ENCODE measurements at places on chromosomes 13 and 19.
A peak's percentile ranks its signal among the peaks of the same experiment; 100 is the strongest.

DNA sequence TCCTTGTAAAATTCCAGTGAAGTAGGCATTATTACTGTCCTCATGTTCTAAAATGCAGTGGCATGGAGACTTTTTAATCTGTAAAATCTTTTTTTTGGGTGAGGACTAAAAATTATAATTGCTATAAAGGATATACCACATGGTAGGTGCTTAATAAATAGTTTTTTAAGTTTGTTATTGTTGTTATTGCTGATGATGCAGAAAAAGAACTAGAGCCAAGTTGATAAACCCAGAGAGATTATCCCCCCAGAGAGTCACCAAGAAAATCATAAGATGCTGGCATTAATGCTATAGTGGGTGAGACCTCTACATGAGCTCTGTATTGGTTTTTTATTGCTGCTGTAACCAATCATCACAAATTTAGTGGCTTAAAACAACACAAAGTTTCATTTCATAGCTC, 44.3 kb upstream of the CNMD start:
- DNase-seq: no peak

DNA sequence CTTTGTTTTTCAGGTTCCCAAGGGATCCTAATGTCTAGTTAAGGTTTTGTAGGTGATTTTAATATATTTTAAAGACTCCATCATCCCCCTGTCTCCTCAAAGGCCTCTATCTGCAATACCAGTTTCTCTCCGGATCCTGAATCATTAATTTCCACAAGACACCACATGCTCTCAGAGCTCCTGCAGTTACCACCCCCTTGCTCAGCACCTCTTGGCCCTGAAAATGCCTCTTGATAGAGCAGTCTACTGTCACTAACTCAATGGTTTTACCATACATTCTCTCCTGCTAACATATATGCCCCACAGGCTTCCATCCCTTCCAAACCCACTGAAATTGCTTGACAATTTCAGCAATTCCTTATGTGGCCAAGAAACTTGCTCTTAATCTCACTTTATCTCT, 1.9 kb upstream of the PEG3 start:
- DNase-seq: no peak

GRCh38 chr19:48967346-48968178, 2.5 kb downstream of the FTL start:
- no peak for DNase-seq

- DNase-seq: no peak
These were observed 157.2 kb downstream of the MYO16 start for GRCh38 chr13:108786456-108787200.

DNA sequence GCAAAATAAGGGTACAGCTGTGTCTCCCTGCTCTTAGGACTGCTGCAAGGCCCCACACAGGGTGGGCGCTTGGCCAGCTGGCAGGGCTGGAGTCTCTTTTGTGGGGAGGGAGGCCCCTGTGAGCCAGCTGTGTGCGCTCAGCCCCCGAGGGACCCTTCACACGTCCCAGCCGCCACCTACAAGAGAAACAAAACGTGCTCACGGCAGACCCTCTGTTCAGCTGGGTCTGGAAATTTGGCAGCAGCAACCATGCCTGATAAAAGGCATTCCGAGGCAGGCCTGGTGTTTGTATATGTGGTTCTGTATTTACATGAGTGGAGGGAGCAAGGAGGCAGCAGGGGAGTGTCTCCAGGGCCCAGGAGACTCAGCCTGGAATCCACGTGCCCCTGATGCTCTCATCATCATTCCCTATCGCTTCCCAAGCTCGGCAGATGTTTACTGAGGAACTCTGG, 49.7 kb downstream of the CRTC1 start:
- DNase-seq: no peak

DNA sequence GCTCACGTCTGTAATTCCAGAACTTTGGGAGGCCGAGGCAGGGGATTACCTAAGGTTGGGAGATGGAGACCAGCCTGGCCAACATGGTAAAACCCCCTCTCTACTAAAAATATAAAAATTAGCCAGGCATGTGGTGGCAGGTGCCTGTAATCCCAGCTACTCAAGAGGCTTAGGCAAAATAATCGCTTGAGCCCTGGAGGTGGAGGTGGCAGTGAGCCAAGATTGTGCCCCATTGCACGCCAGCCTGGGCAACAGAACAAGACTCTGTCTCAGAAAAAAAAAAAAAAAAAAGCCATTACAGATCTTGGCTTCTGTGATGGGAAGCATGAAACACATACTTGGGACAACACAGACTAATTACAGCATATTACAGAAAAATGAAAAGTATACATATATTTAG, 1404.5 kb upstream of the SPRY2 start:
- DNase-seq: no peak

DNA sequence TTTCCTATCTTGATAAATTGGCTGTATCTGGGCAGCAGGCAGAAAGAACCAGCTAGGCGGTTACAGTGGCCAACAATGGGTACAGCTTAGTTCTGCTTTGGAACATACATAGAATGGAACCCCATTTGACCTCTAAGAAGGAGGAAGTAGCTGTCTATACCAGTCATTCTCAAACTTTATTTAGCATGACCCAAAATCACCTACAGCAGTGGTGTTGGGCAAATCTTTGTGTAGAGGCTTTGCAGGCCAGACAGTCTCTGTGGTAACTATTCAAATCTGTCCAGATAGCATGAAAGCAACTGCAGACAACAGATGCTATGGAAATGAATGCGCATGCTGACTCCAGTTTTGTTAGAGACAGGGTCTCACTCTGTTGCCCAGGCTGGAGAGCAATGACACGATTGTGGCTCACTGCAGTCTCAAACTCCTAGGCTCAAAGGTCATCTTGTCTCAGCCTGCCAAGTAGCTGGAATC, 12.0 kb upstream of the KCNC3 start:
- no peak for DNase-seq

GRCh38 chr19:16262618-16263017, 62.0 kb upstream of the KLF2 start:
- DNase-seq: no peak

GRCh38 chr19:54159352-54160181, at the start of gene LENG1:
Gene LENG1, minus strand, starts transcription at chr19:54159721. Its CDS starts 26 bp downstream, at chr19:54159695.
- peak; percentile 99 for DNase-seq

Measured in activated CD8-positive, alpha-beta memory T cell treated with anti-CD3 and anti-CD28 coated beads for 1 hour (primary cell).